ENCODE measurements at places on chromosomes 3 and 15.

DNA sequence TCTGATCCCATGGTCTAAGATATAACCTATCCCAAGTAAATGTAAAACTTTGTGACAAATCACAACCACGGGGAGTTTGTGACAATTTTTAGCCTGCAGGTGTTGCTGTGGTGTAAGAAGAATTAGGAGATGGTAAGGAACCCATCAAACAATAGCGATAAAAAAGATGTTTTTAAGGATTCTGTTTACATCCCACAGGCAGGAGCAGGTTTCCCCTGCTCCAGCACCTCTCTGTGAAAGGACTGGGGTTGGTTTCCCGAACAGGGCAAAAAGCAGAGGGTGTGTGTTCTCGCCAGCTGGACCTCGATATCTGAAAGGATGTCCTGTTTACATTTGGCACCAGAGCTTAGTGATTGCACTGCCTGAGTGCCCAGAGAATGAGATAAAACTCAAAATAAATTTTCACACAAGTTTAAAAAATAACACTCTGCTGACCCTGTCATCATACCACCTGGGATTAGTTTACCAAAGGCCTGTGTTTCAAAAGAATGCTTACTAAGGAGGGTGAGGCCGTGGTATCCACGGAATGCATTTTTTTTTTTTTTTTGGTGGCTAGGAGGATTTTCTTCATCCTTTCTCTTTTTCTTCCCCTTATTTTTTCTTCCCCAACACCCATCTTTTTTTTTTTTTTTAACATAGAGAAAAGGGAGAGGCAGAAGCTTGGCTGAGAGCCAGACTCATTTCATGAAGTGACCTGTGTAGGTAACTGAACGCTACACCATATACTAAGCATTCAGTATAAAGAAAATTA, 151.8 kb upstream of the DPH6 start:
- no peak for DNase-seq

GRCh38 chr15:91133511-91133910, 33.5 kb downstream of the SV2B start:
- no peak for DNase-seq

DNA sequence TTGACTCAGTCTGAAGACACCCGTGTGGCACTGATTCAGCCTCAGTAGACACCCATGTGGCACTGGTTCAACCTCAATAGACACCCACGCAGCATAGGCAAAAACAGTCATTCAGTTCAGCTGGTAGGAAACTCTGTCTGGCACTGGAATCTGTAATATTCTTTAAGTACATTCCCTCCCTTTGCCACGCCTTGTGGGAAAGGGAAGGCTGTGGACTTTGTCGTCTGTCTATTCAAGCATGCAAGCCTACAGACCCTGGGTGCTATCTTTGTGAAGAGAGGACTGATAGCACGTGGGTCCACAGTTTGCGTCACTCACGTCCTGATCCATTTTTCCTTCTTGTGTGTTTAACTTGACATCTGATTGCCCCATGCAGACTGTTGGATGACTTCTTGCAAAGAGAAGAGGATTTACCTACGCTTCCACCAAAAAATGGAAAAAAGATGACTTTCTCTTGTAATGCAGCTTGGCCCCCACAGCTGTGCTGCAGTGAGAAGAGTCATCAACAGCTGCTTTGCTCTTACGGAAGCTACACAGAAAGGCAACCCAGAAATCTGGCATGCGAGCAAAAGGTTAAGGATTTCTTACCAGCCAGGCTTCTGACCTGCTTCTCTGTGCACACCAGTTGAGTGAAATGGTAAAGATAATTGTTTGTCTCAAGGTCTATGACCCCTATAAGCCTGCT, 278.1 kb downstream of the ULK4 start:
- no peak for DNase-seq

- no peak for DNase-seq
Observed at GRCh38 chr15:101348643-101349042, 53.6 kb upstream of the SNRPA1 start.

GRCh38 chr3:182786564-182787196, 6.6 kb upstream of the ATP11B start:
- DNase-seq = no peak

DNA sequence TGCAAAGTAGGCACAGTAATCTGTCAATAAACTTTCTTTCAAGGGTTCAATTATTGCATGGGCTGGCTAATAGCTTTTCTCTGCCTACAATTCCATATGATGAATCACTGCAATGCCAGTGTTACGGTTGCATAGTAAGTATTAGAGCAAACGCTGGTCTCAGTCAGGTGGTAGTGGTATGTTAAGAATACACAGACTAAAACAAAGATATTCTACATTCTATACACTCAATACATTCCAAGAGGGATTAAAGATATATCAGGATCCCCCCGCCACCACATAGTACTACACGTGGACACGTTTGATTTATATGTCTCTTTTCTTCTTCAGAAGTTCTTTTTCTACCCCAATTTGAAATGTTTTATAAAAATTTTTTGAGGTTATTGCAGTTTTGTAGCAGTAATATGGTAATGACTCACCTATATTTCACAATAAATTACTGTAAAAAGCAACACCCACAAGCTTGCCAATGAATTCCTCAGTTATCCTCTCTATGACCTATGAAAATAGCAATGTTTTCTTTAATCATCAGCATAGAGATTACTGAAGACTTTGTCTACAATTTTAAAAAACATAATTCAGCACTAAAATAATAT, 68.2 kb downstream of the CD200R1L start:
- peak; percentile 70 for DNase-seq

- no peak for DNase-seq
Observed at GRCh38 chr15:77282333-77282732, 137.6 kb downstream of the PEAK1 start.

GRCh38 chr3:69791106-69791505, 51.8 kb downstream of the MITF start:
- DNase-seq = peak; percentile 93

DNA sequence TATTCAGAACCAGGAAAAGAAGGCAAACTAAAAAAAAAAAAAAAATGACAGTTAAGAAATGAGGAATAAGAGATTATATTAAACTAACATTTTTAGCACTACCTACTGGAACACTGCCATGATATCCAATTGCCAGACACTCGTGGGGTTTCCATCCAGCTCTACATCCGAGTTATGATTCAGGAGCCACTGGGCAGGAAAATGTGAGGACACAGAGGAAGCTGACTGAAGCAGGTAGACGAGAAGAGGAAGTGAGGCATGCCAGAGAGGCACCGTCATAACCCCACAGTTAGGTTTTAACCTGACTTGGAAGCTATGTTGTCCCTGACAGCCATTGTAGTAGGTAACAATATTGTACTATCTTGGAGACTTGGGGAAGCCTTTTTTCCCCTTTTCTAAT, 495.0 kb downstream of the NLGN1 start:
- DNase-seq = no peak

DNA sequence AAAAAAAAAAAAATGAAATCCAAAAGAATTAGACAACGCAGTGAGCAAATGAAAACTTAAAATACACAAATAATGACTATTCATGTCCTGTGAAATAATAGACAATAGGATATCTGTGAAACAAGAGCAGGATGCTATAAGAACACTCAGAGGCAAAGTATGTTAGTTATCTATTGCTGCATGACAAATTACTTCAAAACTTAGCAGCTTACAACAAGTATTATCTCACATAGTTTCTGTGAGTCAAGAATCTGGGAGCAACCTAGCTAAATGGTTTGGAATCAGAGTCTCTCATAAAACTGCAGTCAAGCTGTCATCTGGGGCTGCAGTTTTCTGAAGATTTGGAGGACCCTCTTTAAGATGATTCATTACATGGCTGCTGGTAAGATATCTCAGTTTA, 36.5 kb upstream of the ZMAT3 start:
- no peak for DNase-seq

DNA sequence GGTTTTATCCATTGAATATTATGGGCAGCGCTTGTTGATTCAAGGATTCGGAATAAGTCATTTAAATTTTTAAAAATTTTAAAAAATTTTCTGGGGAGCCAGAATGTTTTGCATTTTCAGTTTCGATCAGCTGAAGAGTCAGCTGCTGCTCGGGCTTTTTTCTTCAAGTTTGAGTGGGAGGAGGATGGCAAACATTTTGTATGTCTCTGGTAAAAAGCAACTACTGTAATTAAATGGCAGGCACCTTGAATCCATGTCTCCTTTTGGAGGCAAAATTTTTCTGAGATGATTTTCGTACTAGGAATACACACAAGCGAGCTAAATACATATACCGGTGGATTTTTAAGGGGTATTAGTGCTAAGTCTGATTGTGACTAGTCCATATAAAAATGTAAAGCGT, 612 bp downstream of the C3orf38 start:
- peak; percentile 83 for DNase-seq

- no peak for DNase-seq
Observed at GRCh38 chr15:75352186-75353080, 5.6 kb downstream of the NEIL1 start.

DNA sequence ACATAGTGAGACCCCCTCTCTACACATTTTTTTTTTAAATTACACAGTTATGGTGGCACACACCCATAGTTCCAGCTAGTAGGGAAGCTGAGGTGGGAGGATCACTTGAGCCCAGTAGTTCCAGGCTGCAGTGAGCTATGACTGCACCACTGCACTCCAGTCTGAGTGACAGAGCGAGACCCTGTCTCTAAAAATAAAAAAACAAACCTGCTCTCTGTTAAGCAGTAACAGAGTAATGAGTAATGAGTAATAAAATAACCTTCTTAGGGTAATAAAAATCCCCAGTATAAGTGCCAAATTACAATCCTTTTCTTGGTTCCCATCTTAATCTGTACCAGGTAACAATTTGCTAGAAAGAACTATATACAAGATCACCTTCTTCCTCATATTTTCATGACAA, 65.9 kb upstream of the PLXND1 start:
- no peak for DNase-seq

DNA sequence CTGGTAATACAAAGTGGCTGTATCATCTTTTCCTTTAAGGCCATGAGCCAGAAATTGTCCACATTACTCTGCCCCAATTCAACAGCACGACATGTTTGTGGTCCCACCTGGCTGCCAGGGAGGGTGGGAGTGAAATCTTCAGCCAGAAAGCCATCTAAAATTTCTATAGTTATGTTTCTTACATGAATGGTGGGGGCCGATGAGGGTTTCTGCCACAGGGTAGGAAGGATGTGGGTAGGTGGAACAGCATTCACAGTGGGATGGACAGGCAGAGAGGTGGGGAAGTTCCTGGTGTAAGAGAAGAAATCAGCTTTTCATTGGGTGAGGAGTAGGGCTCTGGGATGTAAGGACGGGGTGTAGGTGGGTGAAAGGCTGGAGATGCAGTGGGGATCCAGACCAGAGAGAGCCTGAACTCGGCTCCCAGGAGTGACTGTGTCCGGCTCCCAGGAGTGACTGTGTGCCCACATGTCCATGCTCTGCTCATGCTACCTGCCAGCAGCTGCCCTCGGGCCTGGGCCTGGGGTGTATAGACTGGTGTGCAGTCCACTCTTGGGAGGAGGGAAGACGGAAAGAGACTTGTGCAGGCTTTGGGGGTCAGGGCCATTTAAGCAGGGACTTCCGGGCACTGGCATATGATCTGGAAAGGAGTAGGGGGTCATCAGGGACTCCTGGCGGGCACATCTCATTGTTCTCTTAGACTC, 3.8 kb upstream of the FBLN2 start:
- no peak for DNase-seq
